Head of caudate nucleus (tissue), 42 donors: ENCODE measurements at places on chromosomes 5 and 9.

DNA sequence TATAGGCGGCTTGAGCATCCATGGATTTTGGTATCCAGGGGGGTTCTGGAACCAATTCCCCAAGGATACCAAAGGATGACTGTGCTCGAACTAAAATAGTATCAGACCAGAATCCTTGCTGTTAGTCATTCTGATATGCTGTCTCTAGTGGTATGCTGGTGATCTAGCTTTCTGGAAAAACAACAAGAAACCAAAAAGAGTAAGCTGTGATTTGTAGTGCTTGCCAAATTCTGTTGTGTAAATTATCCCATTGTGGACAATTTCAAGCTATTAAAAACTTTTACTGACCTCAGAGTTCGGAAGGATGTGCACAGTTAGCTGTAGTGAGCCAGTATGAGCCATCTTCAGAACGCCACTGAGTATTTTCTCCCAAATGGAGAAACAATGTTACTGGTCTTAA is 99.0 kb upstream of the FBN2 start:
- DNase-seq = no peak

- DNase-seq = no peak
Measured at GRCh38 chr9:133794016-133794760, 56.0 kb upstream of the SARDH start.

GRCh38 chr9:132059361-132059760 is 20.3 kb downstream of the MED27 start:
- DNase-seq = no peak

GRCh38 chr5:27814983-27815382 is 776.6 kb upstream of the CDH9 start:
- DNase-seq = no peak

GRCh38 chr5:66494437-66494836 is 101.8 kb upstream of the MAST4 start:
- DNase-seq = no peak

DNA sequence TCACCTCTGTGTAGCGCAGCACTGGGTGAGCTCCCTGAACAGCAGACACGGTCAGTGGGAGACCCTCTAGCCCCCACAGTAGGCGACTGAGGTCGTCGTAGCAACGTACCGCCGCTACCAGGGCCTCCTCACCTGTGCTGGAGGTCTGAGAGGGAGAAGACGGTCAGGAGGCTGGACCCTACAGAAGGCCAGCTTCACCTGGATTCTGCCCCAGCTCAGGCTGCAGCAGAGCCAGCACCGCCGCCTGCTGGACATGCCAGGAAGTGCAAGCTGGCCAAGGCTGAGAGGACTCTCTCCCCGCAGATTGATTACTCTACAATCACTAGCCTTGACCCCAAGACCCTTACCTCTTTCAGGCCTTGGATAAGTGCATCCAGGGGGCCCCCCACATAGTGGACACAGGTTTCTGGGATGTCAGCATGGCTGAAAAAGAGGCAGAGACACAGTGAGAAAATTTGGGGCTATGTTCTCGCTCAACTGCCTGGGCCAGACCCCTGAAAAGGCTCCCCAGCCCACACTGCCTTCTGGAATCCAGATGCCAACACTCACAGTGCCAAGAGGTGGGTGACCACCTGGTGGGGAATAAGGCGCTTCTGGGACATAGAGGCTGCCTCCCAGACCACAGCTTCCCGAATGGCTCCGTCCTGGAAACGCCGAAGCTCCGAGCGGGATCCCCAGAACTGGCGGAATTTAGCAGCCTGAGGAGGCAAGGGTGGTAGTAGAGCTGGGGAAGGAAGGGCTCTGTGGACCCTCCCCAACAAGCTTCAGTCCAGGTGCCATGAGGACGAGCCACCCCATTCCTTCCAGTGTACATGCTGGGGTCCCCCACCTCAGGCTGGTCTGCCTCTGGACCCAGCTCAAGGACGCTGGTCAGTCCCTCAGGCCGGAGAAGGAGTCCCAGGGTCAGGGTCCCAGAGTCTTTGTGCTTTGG is 6.9 kb downstream of the NOL6 start:
- DNase-seq = peak; percentile 46

DNA sequence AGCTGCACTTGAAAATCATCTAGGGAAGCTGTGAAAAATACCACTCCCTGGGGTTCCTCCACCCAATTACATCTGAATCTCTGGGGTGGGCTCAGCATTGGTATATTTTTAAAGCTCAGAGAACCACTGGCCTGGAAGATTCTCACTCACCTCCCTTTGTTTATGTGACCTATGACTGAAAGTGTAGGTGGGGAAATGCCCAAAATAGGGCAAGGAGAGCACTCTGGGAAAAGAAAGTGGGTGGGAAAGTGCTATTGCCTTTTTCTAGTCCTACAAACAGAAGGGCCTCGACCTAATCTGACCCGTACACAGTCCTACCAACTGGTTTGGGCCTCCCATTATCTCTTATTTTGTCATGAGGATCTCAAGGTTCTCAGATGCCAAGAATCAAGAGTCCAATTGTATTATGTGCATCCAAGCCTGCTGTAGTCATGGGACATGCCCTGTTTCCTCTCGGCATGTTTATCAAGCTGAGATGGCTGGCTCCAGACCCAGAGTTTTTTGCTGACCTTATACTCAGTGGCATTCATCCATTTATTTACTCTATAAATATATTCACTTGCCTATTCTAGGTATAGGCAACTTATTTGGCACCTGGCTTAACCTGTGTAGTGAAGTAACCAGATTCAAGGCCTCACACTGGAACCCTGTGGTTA is 483.7 kb downstream of the ENC1 start:
- no peak for DNase-seq

DNA sequence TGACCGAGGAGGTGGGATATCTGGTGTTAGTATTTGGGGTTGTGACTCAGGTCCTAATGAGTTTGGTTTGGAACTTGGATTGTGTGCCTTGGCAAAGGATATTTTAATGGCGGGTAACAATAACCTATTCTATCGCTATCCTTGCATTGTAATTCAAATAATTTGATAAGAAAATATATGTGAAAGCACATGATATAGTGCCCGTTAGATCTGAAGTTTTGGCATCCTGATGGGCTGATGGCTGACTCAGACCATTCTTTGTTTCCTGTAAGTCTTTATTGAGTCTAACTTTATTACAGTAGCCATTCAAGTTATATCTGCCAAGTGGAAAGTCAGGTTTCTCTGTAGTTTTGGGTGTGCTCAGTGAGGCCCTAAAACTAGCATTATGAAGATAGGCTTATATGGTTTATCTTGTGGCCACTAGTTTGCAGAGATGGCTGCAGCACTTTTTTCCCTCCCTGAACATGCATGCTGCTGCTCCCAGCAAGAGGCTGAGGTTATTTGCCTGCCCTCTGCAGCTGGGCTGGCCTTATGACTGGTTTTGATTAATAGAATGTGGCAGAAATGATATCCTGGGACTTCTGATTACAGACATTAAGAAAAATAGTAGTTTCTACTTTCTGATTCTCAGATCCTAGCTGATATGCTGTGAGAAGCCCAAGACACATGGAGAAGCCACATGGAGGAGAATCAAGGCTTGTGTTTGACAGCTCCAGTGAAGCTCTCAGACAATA is 46.6 kb downstream of the CFAP95 start:
- DNase-seq = no peak
